Caki2 (cell line): ENCODE measurements at places on chromosomes 4 and X. TPM values are rescaled to one million over a fixed set of nuclear protein-coding genes. Genes with fewer than 3 reads are reported as not detected.

- DNase-seq, result peak; percentile 90
These were observed 923 bp upstream of the CPEB2 start for GRCh38 chr4:15001248-15001868.

GRCh38 chr4:120855307-120856001, 67.1 kb downstream of the PRDM5 start:
- DNase-seq, result no peak

The ATRX gene
- total RNA-seq, result 9.4 and 29.2 TPM in 2 replicates

GRCh38 chrX:121008920-121009319, 23.4 kb upstream of the CT47A1 start:
- DNase-seq, result no peak

The BRS3 gene
- not detected in 2 replicates for total RNA-seq

- DNase-seq, result no peak
These were observed 19.6 kb downstream of the AP1S2 start for GRCh38 chrX:15834827-15835595.

DNA sequence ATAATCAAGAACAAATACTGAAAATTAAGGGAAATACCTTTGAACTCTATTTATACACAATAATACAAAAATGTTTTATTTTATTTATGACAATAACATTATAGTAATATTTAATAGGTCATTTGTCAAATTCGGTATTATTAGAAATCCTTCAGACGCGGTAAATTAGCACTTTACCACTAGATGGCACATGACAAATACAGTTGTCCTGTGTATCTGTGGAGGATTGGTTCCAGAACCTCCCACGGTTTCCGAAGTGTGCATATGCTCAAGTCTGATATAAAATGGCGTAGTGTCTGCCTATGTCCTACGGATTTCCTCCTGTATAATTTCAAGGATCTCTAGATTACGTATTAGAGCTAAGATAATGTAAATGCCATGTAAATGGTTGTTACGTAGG, 8.1 kb upstream of the LINC00632 start:
- no peak for DNase-seq

GRCh38 chrX:2732076-2732475, 19.8 kb upstream of the XG start:
- no peak for DNase-seq

The DCK gene
- total RNA-seq, result 19.1 and 25.8 TPM in 2 replicates

- peak; percentile 34 for DNase-seq
These were observed 5.2 kb upstream of the SMIM10L2A start for GRCh38 chrX:135416546-135416945.

DNA sequence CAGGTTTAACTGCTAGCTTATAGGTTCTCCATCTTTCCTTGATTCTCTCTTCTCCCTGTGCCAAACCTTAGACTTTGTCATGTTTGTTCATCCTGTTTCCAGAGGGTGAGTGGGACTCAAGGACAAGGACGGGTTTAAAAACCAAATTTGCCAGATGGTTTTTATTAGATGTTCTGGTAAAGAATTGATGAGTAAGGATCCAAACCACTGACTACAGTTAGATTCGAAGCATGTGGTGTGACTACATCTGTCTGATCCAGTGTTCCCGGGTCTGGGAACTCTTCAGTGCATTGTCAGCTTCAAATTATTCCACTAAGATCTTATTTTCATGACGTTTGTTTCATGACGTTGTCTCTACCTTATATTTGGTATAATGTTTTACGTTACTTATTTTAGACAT, 37.5 kb downstream of the MTMR1 start:
- no peak for DNase-seq

DNA sequence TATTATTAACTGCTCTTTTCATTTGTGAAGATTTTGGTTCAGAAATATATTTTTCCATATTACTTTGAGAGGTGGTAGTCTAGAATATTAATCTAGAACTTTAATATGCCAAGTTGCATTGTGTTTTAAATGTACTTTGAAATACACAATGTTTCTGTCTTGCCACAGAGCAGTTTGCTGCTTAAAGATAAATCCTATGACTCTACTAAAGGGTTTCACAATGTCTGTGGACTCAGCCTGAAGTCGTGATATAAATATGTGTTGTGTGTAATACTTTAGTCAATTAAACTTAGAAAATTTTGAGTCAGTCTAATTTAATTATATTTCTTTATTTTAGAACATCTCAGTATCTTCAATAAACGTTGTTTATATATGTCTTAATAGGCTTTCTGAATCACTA, 1771.7 kb upstream of the PCDH7 start:
- no peak for DNase-seq

GRCh38 chr4:184653650-184654049, 4.1 kb downstream of the PRIMPOL start:
- DNase-seq, result no peak

DNA sequence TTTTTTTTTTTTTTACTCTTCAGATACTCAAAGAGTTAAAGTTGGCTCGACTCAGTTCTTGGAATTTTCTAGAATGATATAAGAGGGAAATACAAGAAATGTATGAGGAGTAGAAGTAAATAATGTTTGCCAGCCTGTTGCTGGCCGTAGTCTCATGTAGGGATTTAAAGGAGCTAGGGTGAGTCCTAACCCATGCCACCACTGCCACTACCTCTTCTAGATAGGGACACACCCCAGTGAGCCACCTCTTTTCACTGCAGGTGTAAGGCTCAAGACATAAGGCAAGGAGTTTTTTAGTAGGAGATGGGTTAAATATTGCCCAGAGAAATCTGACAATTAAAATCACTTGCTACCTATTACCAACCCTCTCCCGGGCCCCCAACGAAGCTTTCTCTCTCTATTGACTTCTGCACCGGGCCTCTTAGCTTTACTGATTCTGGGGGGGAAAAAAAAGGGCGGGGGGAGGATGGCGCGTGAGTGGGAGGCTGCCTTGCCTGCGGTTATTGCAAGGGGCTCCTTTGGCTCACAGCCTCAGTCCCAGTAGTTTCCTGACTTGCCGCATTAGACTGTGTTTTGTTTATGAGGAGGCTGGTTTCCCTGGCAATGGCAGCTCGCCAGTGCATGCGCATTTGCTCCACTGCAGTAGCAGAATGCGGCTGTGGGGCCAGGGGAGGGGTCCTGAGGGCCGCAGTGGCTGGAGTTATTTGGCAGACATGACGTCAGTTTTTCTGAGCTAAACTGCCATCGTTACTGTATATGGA, 3.0 kb downstream of the LINC00632 start:
- DNase-seq, result peak; percentile 37
